ENCODE measurements at places on chromosomes 7 and 10. TPM values are rescaled to one million over a fixed set of nuclear protein-coding genes. Genes with fewer than 3 reads are reported as not detected.

GRCh38 chr10:49164559-49165188, 23.5 kb downstream of the TMEM273 start:
- H3K4me1 ChIP-seq = no peaks in the 10 kb centered on the region
- no peak for DNase-seq
- no peak overlapping the region for H3K27ac ChIP-seq
- no peaks in the 10 kb centered on the region for H3K27me3 ChIP-seq
- no peak overlapping the region for H3K4me3 ChIP-seq
- no peaks in the 10 kb centered on the region for H3K36me3 ChIP-seq

Gene AGBL3
- 1.2 TPM for total RNA-seq

Gene DPP6
- total RNA-seq = 33.2 TPM

Gene LEP
- not detected for total RNA-seq

DNA sequence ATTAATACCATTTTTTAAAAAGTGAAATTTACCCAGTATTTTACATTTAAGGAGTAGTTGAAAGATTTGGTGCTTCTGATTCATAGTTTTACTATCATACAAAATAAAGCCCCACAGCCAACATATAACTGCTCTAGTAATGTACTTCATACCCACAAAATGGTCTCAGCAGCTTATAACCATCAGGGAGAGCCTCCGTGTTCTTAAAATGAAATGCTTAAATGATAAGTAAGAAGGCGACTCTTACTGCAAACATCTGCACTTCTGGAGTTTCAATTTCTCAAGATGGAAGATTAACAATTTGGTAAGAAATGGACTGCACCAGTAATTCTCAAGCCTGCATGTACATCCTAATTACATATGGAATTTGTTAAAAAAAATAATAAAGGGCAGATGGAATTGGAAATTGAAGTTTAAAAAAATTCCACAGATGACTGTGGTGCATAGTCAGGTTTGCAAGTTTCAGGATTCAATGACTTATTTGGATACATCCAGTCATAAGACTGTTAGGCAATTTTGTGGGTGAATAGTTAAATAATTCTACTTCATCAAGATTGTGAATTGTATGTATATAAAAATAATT, 461.0 kb downstream of the KIF20B start:
- no peaks in the 10 kb centered on the region for H3K36me3 ChIP-seq
- H3K27me3 ChIP-seq = no peaks in the 10 kb centered on the region
- H3K4me1 ChIP-seq = no peaks in the 10 kb centered on the region
- no peak for DNase-seq

GRCh38 chr7:103752995-103753394, 236.5 kb downstream of the RELN start:
- H3K36me3 ChIP-seq = no peaks in the 10 kb centered on the region
- no peak for DNase-seq
- no peaks in the 10 kb centered on the region for H3K27me3 ChIP-seq

Gene RFC2
- 18.7 TPM for total RNA-seq

Gene SH2D4B
- total RNA-seq = 0.26 TPM

DNA sequence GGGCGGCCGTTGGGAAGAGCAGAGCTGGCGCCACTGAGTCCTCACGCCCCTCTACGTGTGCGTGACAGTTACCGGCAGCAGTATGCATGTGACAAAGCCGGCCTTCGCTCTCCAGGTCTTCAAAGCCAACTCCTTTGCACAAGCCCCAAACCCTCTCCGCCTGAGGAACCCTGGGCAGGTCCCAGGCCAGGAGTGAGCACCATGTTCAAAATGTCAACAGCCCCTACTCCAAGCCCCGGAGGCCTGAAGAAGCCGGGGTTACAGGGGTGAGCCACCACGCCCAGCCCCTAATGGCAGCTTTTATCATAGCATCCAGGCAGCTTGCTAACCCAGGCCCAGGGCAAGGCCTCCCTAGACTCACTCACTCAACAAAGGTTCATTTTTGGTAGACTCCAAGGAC, 70.8 kb downstream of the OAT start:
- H3K36me3 ChIP-seq = no peaks in the 10 kb centered on the region
- H3K4me3 ChIP-seq = no peak overlapping the region
- H3K4me1 ChIP-seq = no peaks in the 10 kb centered on the region
- H3K27me3 ChIP-seq = no peaks in the 10 kb centered on the region
- no peak for DNase-seq
- no peak overlapping the region for H3K27ac ChIP-seq

- DNase-seq = no peak
- peaks cover 13% of the 10 kb centered on the region for H3K27me3 ChIP-seq
- H3K4me1 ChIP-seq = peaks cover 20% of the 10 kb centered on the region
- H3K36me3 ChIP-seq = no peaks in the 10 kb centered on the region
- no peak overlapping the region for H3K4me3 ChIP-seq
These were observed 6.3 kb upstream of the C10orf71 start for GRCh38 chr10:49292565-49293207.

Gene TNS3
- total RNA-seq = 52.5 TPM

DNA sequence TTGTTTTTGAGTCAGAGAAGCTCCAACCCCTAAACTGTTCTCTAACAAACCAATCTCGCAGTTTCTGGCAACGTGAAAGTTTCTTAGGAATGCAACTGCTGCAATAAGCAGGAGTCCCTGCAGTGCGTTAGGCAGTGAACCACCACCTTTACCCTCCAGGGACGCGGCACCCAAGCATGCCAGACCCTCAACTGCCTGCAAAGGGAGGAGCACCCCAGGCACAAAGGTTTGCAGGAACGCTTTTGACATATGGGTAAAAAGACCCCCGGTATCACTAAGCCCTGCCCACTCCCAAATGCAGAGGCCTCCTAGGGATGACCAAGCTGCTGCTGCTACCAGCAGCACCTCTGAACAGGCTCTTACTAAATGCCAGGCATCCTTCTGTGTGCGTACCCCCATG, 4.7 kb downstream of the TBRG4 start:
- no peak for DNase-seq
- no peak overlapping the region for H3K4me3 ChIP-seq
- peaks cover 56% of the 10 kb centered on the region for H3K4me1 ChIP-seq
- H3K27ac ChIP-seq = no peak overlapping the region
- peaks cover 73% of the 10 kb centered on the region for H3K36me3 ChIP-seq

DNA sequence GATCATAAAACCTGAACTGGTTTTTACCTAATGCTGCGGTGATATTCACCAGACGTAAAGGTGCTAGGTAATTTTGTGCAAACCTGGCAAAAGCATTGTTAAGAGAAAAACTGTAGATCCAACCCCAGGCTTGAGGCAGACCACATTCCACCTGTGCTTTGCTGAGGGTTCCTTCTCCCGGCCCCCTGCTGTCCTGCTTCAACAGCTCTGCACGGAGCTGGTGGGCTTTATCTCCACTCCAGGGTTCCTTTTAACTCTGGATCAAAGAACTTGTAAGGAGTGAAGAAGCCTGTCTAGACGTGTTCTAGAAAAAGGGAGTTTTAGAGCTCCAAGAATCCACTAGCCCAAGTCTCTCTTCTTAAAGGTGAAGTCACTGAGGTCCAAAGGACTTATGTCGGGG, 87.5 kb upstream of the NMT2 start:
- no peak for DNase-seq
- no peaks in the 10 kb centered on the region for H3K27me3 ChIP-seq
- no peaks in the 10 kb centered on the region for H3K36me3 ChIP-seq
- H3K27ac ChIP-seq = no peak overlapping the region

DNA sequence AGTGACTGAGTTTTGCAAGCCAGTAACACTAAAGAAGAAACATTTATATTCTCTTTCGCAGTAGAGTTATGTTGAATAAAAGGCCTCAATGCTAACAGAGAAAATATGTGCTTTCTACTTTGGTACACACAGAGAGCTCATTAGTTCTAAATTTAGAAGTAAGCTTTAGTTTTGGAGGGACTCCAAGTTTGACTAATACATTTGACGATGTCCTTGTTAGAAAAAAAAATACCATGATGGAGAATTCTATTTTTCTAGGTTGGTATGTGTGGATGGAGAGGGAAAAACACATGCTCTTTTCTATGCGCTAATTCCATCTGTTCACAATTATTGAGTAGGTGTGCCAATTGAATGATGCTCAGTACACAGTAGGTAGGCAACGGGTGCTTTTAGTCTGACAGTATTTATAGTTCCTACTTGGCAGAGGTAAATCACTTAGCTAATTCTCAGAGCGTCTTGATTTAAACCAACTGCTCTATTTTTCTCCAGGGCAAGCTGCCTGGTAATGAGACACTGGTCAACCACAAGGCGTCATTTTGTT, 327.2 kb upstream of the AKR1E2 start:
- no peaks in the 10 kb centered on the region for H3K27me3 ChIP-seq
- peak overlapping the region; percentile 88 for H3K27ac ChIP-seq
- no peak overlapping the region for H3K4me3 ChIP-seq
- no peak for DNase-seq
- peaks cover 7% of the 10 kb centered on the region for H3K4me1 ChIP-seq

GRCh38 chr7:100914879-100915447, 19.3 kb upstream of the ACHE start:
- H3K4me1 ChIP-seq = no peaks in the 10 kb centered on the region
- H3K4me3 ChIP-seq = no peak overlapping the region
- DNase-seq = no peak
- no peaks in the 10 kb centered on the region for H3K36me3 ChIP-seq
- H3K27ac ChIP-seq = no peak overlapping the region

Gene CRPPA
- total RNA-seq = 1.9 TPM

Gene KDM7A
- 13.5 TPM for total RNA-seq

DNA sequence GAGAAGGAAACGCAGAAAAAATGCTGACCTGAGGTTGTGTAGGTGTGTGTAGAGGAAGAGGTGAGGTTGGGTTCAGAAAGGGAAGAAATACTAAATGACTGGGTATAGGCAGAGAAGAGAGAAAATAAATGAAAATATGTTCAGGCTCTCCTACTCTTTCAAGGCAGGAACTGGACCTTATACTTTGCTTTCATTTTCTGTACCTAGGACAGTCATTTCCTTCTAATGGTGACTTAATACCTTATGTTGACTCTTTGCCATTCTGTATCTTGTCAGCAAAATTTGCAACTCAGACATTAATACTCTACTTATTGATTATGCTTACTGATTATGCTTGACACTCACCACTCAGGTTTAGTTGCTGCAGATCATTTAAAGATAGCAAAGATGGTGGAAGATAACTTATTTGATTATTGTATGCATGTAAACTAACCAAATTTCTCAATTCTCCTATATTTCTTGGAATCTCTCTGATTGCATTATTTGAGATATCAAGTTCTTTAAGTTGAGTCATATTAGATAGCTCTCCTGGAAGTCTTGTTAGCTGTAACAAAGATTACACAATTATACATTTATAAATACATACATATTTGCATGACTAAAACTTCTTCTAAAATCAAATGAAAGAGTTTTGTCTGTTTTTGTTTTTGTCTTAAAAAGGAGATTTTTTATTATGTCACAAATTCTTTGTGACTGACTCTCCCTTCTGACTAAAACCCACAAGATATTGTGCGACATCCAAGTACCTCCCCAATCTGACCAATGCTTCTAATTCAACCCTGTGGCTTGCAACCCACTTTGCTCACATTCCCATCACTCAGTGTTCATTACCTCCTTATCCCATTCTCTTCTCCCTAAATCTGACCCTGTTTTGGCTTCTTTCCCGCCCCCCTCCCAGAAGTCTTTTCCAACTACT, 20.0 kb downstream of the LRRD1 start:
- no peaks in the 10 kb centered on the region for H3K4me1 ChIP-seq
- H3K4me3 ChIP-seq = no peak overlapping the region
- no peak for DNase-seq
- H3K36me3 ChIP-seq = no peaks in the 10 kb centered on the region
- H3K27me3 ChIP-seq = no peaks in the 10 kb centered on the region
- H3K27ac ChIP-seq = no peak overlapping the region

- H3K27me3 ChIP-seq = no peaks in the 10 kb centered on the region
- H3K4me3 ChIP-seq = no peak overlapping the region
- no peaks in the 10 kb centered on the region for H3K36me3 ChIP-seq
- no peak for DNase-seq
- H3K4me1 ChIP-seq = no peaks in the 10 kb centered on the region
These were observed 192.9 kb upstream of the PLXDC2 start for GRCh38 chr10:19623321-19623720.

Data from esophagus muscularis mucosa (tissue), 4 donors.